ENCODE measurements at places on chromosomes 7 and 10.

GRCh38 chr10:85635650-85636049 lies 730.9 kb downstream of the GRID1 start:
- no peak for DNase-seq

- DNase-seq: no peak
Measured at GRCh38 chr10:128462844-128463243, 336.6 kb upstream of the MKI67 start.

GRCh38 chr7:35485436-35485835 lies 209.5 kb downstream of the HERPUD2 start:
- DNase-seq: no peak

DNA sequence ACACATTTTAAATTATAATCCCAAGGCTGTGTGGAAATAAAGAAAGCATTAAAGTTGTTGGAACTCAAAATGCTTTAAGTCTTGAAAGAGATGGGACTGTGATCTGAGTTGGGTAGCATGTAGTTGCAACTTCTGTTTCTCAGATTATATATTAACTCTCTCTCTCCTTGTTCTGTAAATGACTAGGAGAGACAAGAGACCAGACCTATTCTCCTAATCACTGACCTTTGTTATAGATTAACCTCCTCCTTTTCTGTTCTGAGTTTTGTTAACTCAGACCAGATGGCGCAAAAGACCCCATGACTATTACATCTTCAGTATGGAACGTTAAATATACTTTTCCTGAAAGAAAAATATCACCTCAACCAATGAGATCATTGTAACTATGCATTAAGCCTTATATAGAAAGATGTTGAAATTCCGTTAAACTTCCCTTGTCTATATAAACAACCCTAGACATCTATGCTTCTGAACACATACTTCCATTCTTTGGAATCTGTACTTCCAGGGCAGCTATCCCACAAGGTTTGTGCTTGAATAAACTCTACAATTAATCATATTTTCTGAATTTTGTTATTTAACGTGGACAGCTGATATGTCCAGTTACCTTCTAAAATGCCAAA lies 143.5 kb upstream of the TRIM24 start:
- no peak for DNase-seq

GRCh38 chr10:97023401-97024167 lies 162.2 kb downstream of the SLIT1 start:
- DNase-seq: no peak

- no peak for DNase-seq
Measured at GRCh38 chr10:121036431-121036830, 185.3 kb downstream of the WDR11 start.

DNA sequence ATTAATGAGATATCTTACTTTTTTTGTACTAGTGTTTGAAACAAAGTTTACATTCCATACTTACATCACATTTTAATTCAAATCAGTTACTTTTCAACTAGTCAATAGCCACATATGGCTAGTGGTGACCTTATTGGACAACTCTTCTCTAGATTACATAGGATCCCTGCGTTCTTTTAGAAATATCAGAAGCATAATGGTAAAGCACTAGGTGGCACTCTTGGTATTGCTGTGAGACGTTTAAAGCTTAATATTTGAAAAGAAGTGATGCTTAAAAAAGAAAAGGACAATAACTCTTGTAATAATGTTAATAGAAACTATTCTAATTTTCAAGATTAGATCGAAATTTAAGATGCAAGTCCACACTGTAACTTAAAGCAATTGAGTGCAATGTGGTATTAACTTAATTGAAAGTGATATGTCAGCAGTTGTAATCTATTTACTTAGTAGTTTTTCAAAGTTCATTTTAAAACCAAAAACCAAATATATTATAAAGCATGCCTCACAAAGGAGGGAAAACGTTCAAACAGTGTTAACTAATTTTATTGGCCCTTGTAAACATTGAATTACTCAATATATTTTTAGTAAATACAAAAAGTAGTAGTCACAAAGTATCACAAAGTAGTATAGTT lies 339.1 kb downstream of the ATRNL1 start:
- peak; percentile 53 for DNase-seq

GRCh38 chr7:119127706-119128105 lies 903.2 kb downstream of the ANKRD7 start:
- no peak for DNase-seq
